ENCODE measurements at places on chromosomes 2 and 18.

GRCh38 chr2:16746833-16747232, 81.2 kb upstream of the CYRIA start:
- H3K27ac ChIP-seq, result no peak overlapping the region
- no peaks in the 10 kb centered on the region for H3K36me3 ChIP-seq
- H3K4me3 ChIP-seq, result no peak overlapping the region
- DNase-seq, result no peak
- H3K27me3 ChIP-seq, result no peaks in the 10 kb centered on the region

- H3K27ac ChIP-seq, result no peak overlapping the region
- H3K4me1 ChIP-seq, result no peaks in the 10 kb centered on the region
- DNase-seq, result peak; percentile 16
- peaks cover 50% of the 10 kb centered on the region for H3K36me3 ChIP-seq
Observed at GRCh38 chr2:71347517-71347916, 15.9 kb downstream of the ZNF638 start.

DNA sequence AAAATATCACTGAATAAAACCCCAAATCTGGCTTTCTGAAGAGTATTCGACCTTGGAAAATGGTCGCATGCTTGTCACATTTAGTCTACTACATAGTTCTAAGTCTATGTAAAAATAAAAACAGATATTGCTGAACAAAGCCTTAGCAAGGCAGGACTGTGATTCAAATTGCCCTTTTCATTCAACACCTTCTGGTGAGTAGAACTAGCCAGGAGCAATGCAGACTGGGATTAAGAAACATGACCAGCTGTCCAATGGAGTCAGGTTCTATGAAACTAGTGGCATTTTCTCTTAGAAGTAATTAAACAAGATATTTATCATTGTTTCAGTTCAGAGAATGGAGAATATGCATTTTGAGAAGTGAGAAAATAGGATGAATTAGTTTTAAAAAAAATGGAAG, 1260.5 kb upstream of the ACVR2A start:
- DNase-seq, result no peak
- no peak overlapping the region for H3K4me3 ChIP-seq
- H3K36me3 ChIP-seq, result no peaks in the 10 kb centered on the region
- no peaks in the 10 kb centered on the region for H3K27me3 ChIP-seq
- H3K27ac ChIP-seq, result no peak overlapping the region
- no peaks in the 10 kb centered on the region for H3K4me1 ChIP-seq

DNA sequence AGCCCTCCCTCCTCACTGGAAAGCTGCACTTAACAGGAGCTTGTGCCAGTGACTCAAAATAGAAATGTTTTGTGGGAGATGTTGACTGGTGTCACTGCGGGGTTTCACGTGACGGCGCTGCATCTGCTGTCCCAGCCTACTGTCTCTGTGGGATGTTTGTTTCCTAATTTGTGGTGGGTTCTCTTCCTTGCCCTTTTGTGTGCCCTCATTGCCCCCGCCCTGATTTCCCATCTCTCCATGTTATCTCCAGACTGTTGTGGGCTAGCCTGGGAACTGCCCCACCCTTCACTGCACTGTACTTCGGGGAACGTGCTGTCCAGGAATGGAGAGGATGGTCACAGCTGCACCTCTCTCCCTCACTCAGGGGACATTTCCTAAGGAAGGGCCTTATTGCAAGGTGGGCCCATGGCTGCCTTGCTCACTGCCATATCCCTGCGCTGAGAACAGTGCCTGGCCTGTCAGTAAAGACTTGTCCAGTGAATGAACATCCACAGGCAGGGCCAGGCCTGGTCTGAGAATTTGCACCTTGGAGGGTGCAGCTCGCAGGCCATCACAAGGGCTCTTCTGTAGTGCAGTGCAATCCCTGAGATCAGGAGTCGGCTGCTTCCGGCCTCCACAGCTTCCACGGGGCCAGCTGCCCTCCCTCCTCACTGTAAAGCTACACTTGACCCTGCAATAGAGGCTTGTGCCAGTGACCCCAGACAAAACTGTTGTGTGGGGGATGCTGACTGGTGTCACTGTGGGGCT, 18.1 kb downstream of the ZAP70 start:
- no peaks in the 10 kb centered on the region for H3K4me1 ChIP-seq
- H3K36me3 ChIP-seq, result peaks cover 93% of the 10 kb centered on the region
- peak overlapping the region; percentile 33 for H3K27ac ChIP-seq

DNA sequence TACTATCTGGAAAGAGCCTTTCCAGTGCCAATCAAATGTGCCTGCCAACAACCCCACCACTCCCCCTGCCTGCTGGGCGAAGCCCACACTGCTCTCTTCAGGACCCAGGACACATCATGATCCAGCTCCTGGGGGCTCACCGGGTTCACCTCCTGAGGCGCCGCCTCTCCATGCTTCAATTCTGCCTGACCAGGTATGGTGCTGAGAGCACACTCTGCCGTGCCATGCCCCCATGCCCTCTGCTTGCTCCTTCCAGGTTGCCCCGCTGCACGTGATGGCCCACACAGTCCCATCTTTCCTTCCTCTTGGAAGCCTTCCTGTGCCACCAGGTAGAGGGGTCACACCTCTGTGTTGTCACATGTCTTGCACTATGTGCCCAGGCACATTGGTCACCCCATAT, 47.5 kb downstream of the ASB18 start:
- no peaks in the 10 kb centered on the region for H3K4me1 ChIP-seq
- DNase-seq, result no peak
- no peaks in the 10 kb centered on the region for H3K27me3 ChIP-seq
- H3K36me3 ChIP-seq, result no peaks in the 10 kb centered on the region
- H3K27ac ChIP-seq, result no peak overlapping the region
- no peak overlapping the region for H3K4me3 ChIP-seq

GRCh38 chr2:160700021-160700814, 206.6 kb upstream of the RBMS1 start:
- no peak overlapping the region for H3K27ac ChIP-seq
- H3K27me3 ChIP-seq, result no peaks in the 10 kb centered on the region
- no peak for DNase-seq
- H3K4me3 ChIP-seq, result no peak overlapping the region
- no peaks in the 10 kb centered on the region for H3K36me3 ChIP-seq

All from DND-41 (cell line).